Non-pigmented ciliary epithelial cell (primary cell): ENCODE measurements at places on chromosomes 6 and 20.

DNA sequence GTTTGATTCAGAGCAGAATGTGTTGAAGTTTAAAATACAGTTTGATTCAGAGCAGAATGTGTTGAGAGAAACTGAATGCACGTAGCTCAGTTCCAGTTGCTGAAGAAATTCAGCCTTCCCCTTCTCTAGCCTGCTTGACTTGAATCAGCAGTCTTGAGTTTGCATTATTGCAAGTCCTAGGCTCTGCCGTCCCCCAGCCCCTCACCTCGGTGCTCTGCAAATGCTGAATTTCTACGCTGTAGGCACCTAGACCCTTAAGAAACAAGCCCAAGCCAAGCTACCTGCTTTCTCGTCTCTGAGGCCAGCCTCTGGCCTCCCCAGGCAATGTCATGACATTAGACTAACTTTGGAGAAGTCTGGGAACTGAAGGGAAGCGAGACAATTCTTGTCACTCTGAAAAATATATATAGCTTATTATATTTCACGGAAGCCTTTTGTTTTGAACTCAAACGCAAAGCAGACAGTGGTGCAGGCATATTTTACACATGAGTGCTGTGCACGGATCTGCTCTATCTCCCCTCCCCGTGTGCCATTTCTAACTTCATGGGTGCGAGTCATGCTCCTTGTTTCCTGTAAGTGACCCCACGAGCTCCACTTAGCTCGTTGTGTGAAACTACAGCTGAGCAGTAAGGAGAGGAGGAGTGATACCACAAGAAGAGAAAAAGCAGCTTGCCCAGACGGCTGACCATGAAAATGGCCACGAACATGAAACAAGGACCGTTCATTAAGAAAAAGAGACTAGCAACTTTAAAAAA lies 71.4 kb upstream of the DUSP22 start:
- no peak for DNase-seq

DNA sequence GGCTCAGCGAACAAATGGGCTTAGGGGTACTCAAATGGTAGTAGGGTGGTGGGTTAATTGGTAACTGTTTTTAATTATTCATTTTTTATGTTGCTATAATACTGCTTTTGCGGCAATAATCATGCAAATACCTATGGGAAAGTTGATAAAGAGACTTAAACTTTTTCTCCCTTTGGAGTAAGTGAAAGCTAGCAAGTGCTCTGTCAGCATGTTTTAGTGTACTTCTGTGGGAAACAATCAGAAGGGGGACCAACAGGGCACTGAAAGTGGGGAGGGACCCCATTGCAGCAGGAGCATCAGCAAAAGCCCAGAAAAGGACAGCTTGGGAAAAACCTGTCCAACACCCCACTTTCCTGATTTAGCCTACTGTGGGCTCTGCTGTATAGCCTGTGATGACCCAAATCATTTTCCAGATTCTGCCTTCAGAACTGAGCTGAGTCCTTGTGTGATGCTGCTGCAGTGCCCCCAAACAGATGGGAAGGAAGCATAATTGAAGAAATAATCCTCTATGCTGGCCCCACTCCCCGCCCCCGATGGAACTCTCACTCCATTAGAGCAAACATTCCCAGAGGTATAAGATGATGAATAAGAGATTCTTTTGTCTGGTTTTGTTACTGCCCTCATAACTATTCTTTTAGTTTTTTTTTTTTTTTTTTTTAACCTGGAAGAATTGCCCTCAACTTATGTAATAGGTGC lies 322.8 kb downstream of the CD83 start:
- no peak for DNase-seq

DNA sequence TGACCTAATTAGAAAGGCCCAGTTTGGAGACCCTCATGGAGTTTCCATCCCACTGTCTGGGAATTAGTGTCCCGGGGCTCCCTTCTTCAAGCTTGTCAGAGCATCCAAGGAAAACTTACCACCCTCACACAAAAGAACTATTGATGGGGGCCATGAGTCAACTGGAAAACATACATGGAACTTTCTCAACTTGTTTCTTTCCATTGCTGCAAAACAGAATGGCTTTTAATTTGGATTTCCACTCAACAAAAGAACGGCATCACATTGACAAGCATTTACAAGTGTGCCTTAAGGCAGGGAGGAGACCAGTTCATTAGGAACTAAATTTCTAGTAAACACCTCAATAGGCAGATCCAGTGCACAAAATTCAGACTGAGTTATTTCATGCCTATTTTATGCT lies 289.1 kb upstream of the PREP start:
- no peak for DNase-seq

- no peak for DNase-seq
Measured at GRCh38 chr6:113052506-113052905, 705.4 kb downstream of the RFPL4B start.

GRCh38 chr6:159467473-159468041 lies 225.5 kb downstream of the SOD2 start:
- no peak for DNase-seq

DNA sequence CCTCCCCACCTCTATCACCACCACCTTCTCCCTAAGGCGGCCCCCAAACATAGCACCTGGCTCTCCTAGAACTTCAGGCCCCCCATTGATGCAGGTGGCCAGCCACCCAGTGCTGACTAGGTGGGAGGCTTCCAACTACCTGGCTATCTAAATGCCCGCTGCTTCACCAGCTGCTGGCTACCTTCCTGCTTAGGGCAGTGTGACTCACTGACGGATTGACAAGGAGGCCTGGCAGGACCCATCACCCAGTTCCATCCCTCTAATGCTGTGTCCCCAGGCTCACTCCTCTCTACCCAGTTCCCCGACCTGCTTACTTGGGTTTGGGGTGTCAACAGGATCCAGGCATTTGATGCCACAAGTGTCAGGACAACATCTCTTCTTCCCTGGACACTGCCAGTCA lies 1.1 kb downstream of the SLPI start:
- no peak for DNase-seq

DNA sequence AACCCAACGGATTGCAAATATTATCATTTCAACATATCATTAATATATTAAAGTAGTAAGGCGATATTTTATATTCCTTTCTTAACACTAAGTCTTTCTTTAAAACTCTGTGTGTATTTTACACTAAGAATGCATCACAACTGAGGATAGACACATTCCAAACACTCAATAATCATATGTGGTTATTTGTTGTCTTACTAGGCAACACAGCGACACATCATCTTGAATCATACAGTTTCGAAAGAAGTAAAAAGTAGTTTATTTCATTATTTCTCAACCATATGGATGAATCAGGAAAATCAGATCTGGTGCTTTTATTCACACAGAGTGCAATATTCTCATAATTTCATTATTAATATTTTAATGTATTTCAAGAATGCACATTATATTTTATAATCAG lies 662.4 kb downstream of the EPHA7 start:
- no peak for DNase-seq

GRCh38 chr6:36445621-36446020 lies 2.8 kb downstream of the KCTD20 start:
- DNase-seq: no peak

DNA sequence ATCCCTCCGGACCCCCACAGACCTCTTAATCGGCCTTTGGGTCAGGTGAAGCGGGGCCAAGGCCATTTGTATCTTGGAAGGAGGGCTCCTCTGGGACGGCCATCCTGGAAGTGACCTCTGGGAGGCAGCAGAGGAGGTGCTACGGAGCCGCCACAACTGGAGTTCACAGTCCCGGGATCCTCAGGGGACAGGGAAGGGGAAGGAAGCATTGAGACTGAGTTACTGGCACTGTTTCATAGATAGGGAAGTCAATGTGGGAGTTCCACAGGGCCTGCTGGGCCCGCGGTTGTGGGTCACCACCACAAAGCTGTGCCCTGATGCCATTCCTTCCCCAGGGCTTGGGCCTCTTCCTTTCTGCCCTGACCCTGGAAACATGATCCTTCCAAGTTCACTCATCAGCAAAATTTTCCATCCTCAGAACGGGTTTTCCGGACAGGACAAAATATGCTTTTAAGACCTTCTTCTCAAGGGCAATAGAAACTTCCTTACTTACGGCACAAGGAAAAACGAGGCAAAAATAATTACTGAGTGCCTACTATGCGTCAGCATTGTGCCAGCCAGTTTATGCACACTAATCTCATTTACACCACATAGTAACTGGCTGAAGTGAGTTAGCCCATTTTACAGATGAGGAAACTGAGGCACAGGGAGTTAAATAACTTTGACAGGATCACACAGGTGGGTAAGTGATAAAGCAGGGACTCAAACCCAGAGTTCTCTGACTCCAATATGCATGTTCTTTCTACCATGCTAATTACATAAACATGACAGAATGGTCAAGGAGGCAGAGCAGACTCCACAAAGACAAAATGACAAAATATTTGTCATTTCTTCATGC lies 143.8 kb downstream of the UNC5CL start:
- no peak for DNase-seq

DNA sequence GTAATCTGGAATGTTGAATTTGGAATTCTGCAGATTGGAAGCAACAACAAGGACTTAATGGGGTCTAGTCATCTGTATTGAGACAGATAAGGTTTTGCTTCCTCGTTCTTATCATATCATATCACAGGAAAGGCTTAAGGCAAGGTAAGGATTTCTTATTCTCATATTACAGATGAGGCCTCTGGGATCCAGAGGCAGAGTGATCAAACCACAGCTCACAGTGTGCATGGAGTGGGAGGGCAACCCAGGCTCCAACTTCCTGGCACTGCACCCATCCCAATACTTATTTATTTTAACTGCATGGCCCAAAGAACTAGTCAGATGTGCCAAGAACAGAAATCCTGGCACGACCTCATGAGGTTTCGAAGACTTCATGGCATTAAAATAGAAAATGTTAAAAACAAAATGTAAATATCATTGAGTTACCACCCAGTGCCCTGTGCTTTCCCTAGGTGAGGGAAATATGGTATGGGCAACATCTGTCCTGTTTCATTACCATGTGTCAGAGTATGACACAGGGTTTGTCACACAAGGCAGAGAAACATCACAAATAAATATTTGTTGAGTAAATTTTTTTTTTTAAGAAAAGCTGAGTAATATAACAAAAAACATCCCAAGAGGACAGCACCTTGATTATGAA lies 191.9 kb downstream of the ISM1 start:
- DNase-seq: no peak

DNA sequence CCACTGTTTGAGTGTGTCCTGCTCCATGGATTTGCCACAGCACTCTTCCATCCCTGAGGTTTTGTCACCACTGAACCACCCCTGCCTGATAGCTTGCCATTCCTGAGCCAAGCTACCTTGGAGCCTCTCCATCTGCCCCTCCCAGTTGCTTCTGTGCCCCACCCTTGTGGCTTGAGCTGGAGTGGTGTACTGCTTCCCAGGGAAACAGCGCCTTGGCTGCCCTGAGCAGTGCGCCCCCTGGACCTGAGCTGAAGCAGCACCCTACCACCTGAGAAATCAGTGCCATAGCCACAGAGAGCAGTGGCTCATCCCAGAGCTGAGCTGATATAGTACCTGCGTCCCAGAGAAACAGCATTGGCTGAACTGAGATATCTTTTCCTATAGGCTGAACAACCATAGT lies 40.3 kb downstream of the IL22RA2 start:
- no peak for DNase-seq

DNA sequence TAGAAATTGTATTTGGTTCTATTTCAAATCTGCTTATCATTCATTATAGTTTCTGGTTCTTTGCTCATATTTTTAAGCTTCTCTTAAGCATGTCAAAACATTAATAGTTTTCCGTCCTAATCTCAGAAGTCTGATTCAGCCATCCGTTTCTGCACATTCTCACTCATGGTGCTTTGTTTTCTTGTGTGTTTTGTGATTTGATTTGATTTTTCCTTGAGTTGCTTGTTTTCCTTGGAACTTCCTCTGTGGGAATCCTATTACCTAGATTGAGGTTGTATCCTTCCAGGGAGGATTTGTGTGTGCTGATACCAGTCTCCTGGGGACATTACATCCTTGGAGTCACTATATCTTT lies 7.9 kb downstream of the SNX9 start:
- DNase-seq: no peak

DNA sequence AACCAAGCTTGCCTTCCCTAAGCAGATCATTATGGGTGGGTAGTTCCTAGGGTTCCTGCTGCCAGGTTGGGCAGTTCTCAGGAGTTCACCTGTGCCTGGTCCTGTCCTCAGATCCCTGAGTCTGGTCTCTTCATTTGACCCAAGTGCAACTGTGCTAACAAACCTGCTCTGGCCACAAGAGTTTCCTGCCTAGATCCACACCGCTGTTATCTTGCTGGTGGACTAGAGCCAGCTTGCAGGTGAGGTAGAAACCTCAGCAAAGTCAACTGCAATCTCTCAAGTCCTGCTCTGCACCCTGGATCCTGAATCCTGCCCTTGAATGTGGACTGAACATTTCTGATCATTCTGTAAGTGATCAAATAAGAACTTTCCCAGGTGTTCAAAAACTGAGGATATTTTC lies 191.8 kb upstream of the LRFN2 start:
- DNase-seq: no peak

- DNase-seq: no peak
Measured at GRCh38 chr20:57124366-57124765, 142.1 kb downstream of the BMP7 start.

GRCh38 chr20:23099791-23100719 lies 13.9 kb upstream of the CD93 start:
- no peak for DNase-seq

DNA sequence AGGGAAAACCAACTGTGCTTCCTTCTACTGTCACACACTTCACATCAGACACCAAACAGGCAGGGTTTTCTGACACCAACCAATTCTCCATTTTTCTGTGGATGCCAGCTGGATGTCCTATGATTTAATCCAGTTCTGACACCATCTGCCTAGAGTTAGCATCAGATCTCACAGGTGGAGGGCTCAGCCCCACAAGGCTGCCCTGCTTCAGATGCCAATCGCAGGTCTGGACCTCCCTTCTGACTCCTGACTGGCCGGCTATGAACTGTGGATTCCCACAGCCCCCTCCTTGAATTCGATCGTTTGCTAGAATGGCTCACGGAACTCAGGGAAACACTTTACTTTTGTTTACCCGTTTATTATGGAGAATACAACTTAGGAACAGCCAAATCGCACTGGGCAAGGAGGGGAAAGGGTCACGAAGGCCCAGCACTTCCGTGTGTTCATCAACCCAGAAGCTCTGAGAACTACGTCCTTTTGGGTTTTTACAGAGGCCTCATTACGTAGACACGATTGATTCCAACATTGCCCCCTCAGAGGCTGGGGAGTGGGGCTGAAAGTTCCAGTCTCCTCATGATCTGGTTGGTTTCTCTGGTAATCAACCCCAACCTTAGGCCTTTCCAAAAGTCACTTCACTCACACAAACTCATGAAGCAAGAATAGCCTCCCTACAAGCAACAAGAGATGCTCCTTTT lies 25.4 kb upstream of the MAS1 start:
- no peak for DNase-seq

DNA sequence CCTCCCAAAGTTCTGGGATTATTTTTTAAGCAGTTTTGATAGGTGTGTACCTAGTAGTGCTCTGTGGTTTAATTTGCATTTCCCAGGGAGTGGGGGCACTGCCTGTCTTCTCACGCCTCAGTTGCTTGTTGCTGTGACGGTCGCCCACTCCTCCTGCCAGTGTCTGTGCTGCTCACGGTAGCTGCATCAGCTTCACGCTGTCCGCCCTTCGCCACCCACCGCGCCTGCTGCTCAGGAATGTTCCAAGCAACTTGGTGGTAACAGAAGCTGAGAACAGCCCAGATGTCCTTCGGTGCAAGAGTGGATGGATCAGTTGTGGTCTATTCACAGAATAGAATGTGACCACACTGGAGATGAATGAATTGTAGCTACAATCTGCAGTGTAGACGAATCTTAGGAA lies 22.9 kb downstream of the DNAJC5 start:
- no peak for DNase-seq
